ENCODE measurements at places on chromosomes 1 and 21.

- DNase-seq, result no peak
Observed at GRCh38 chr1:1900883-1901640, 10.2 kb upstream of the GNB1 start.

DNA sequence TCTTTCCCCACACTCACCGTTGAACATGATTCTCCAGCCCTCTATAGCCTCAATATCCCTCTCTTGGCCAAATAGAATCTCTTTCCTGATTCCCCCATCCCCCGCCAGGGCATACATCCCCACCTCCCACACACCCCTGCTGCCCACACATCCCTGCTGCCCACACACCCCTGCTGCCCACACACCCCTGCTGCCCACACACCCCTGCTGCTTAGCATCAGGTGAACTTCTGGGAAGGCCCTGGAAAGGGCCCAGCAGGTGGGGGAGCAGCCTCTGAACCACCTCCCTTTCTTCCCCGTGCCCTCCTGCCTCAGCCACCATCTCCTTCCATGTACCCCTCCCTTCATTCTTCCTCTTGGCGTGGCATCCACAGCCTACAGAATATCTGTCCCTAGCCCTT lies 15.9 kb upstream of the IFNLR1 start:
- no peak for DNase-seq

GRCh38 chr1:3956527-3957170 lies 56.6 kb upstream of the C1orf174 start:
- no peak for DNase-seq

DNA sequence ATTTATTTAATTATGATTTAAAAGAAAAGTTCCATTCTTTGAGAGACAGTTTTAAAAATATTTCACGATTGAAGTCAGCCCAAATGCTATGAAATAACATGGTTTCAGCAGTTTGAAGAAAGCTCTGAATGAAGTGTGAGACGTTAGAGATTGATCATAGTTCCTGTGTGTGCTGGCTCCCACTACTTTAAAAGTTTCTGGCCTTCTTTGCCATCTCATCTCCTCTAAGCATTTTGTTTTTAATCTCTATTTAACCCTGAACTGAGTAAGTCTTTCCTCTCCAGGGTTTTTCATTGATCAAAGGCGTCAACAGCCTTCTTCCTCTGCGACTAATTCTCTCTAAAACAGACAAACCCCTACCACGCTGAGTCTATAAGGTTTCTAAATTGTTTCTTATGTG lies 225.3 kb upstream of the B3GALT2 start:
- no peak for DNase-seq

DNA sequence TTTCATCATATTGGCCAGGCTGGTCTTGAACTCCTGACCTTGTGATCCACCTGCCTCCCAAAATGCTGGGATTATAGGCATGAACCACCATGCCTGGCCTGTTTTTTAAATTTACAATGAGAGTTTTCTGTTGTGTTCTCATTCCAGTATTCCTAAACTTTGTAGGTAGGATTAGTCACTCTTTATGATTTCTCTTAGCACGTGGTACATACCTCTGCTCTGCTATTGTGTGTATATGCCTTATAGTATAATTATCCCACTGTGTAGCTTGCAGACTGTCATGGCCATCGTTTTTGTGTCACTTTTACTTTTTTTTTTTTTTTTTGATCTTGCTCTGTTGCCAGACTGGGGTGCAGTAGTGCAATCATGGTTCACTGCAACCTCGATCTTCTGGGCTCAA lies 14.5 kb downstream of the PATJ start:
- no peak for DNase-seq

DNA sequence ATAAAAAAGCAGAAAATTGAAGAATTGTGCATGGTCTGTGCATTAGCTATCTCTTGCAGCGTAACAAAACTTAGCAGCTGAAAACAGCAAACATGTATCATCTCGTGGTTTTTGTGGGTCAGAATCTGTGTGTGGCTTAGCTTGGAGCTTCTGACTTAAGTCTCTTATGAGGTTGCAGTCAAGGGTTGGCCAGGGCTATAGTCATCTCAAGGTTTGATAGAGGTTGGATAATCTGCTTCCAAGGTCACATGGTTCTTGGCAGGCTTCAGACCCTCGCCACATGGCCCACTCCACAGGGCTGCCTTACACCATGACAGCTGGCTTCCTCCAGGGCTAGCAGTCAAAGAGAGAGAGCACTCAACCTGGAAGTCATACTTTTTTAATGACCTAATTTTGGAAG lies 35.9 kb downstream of the CNST start:
- DNase-seq, result no peak

- no peak for DNase-seq
Observed at GRCh38 chr1:226125831-226126230, 60.7 kb downstream of the ACBD3 start.

DNA sequence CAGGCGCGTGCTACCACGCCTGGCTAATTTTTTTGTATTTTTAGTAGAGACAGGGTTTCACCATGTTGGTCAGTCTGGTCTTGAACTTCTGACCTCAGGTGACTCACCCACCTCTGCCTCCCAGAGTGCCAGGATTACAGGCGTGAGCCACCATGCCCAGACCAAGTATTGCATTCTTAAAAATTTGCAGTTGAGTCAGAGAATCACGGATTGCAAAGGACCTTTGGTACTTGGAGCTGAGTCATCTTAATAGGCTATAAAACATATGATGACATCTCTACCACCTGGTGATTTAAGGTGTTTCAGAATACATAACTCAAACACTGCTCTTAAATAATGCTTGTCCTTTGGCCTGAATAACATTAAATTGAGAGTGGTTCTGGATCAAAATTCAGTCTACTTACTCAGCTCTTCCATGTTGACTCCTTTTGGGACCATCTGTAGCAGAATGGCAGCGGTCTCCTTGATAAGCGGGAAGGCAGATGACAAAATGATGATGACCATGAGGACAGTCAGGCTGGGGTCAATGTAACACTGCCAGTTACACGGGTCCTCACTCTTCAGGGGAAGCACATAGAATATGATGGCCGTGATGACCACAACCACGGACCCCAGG lies 10.4 kb downstream of the SLC30A10 start:
- no peak for DNase-seq
